NCI-H774 (cell line): ENCODE measurements at places on chromosomes 7 and 10.

DNA sequence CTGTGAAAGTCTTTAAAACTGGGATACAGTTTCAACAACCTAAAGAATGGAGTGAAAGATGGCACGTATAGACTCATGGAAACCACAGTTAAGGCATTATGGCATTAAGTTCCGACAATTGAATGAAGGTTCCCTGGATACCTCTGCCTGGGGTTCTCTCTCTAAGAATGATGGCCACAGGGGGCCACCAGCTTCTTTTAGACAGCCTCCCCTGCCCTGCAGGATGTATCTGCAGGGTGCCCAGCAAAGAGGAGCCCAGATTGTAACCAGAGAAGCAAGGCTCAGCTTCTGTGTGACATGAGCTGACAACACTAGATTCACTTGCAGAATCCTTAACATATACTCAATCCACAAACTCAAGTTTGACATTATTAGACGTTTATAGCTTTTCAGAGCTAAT is 645.4 kb downstream of the PARD3 start:
- DNase-seq: no peak

DNA sequence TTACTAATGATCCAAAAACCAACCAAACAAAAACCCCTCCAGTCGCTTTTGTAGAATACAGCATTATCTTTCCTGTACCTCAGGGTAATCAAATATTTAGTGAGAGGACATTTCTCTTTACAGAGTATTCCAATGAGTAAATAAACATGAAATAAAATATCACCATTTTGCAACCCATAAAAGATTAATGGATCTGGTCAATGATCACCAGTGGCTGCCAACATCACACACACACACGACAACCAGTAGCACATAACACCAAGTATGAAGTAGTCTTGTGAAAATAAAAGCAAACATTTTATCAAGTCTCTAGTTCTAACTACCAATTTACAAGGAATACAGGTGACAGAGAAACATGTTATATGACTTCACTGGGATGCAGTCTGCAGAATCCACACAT is 188.6 kb upstream of the IMMP2L start:
- DNase-seq: no peak

DNA sequence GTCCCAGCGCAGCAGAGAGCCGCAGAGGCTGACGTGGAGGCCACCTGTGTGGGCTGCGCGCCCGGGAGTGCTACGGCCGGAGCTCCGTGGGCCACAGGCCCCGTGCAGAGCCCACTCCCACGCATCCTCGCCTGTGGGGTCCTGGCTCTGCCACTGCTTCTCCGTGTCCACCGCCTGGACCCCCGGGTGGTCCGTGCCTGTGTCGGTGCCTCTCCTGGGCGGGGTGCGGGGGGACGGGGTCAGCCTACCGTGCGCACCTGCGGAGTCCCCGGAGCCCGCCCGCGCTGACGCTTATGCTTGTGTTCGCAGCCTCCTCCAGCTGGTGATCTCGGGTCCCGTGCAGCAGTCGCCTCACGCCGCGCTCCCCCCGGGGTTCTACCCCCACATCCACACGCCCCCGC is 7.8 kb upstream of the ZNF853 start:
- DNase-seq: no peak

- no peak for DNase-seq
These were observed 145.6 kb downstream of the EXOC4 start for GRCh38 chr7:133398506-133398905.

DNA sequence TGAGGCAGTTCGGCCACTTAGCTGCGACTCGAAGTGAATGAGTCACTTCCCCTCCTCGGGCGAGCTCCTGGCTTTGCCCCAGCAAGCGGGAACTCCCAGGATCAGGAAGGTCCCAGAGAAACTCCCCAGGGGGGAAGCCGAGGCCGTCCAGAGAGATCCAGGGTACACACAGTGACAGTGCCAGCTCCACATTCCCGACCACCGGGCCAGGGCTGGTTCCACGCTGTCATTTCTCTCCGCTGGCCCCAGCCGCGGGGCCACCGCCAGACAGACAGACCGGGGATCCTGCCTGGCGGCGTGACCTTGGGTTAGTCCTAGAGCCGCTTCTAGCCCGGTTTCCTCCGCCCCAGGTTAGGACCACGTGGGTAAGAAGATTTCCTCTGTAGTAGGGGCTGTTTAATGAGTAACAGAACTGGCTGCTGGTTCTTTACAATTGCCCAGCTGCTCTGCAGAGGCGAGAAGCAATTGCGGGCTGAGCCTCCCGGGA is 463 bp upstream of the UPP1 start:
- DNase-seq: peak; percentile 75
